NCI-H1092 treated with DMSO at 0.1 percent for 48 hours (cell line): ENCODE measurements at places on chromosomes 3 and 15.
A peak's percentile ranks its signal among the peaks of the same experiment; 100 is the strongest.

DNA sequence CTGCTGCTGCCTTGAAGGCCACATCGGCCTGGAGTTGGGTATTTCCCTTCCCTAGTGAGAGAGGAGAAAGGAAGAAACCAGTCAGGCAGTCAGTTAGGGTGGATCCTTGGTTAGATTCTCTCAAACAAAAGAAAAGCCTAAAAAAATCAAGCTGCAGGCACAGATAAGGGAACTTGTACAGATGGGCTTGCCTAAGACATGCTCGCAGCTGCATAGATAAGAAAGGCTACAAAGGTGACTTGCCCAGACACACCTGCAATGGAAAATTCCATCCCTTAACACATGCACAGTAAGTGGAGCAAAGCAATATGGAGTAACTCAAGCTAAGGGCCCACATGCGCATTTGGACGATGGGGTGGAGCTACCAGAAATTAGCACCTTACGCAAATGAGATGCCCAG lies 199.7 kb upstream of the ARPP21 start:
- no peak for DNase-seq

GRCh38 chr3:76908156-76908555 lies 131.7 kb upstream of the ROBO2 start:
- no peak for DNase-seq

- DNase-seq = no peak
Observed at GRCh38 chr3:79937567-79937966, 169.8 kb upstream of the ROBO1 start.

DNA sequence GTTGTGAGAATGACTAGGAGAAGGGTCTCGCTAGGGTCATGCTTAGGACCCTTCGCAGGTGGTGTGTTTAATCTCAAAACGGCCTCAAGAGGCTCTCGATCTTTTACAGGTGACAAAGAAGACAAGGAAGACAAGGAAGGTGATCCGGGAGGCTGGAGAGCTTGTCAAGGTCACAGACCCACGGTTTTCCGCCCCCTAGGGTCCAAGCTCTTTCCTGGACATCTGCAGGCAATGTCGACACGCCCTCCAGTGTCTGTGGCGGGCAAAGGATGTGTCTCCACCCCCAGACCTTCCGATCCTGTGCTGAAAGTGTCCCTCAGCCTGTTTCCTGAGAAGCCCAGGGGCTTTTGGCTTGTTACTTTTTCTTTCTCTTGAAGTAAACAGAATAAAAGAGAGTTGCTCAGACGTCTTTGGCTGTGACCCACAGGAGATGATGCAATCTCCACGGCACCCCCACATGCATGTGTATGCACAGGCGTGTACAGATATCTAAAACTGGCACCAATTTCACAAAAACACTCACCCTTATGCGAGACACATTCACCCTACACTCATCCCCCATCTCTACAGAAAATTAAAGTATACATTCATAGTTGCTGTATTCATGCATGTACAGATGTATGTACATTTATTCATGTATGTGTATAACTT lies 108.8 kb downstream of the KLF13 start:
- DNase-seq = peak; percentile 58

- no peak for DNase-seq
Observed at GRCh38 chr15:84590406-84590805, 10.4 kb upstream of the ZSCAN2 start.

GRCh38 chr15:79602731-79603130 lies 170.6 kb downstream of the MINAR1 start:
- no peak for DNase-seq

DNA sequence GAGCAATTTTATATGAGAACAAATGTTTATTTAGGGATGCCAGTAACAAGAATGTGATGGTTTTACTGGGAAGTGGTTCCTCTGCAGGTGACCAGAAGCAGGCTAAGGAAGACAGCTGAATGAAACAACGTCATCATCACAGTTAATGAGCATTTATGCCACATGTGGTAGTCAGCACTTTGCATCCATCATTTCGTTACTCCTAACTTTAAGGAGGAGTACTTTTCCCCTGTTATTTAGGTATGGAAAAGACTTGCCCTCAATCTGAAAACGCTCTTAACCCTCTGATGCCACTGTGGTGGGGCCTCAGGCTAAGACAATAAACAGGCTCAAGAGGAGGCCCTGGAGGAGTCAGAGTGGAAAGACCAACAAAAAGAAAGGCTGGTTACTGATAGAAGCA lies 31.2 kb downstream of the INTS14 start:
- DNase-seq = no peak

DNA sequence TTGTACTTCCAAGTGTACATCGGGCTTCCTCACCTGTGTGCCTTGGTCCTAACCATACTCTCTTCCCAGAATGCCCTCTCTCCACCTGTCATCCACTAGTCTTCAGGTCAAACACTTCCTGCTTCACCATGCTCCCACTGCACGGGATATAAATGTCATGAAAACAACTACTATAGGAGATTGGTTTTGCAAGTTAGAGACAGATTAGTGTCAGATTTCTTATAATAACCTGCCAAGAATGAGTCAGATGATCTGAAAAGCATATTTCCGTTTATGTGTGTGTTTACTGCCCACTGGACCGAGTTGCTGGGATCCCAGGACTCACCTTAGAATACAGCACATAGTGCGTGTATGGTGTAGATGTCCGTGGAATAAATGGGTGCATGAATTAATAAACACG lies 21.4 kb downstream of the PLA1A start:
- no peak for DNase-seq

DNA sequence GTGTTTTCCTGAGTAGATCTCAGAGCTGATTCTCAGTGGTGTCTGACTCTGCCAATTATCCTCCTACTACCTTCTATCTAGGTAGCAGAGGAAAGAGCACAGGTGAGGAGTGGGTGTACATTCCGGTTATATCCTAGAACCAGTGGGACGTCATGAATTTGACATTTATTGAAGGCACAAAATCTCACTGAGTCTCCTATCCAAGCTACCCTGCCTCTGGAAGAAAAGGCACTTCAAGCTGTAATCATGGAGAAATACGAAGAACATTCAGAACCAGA lies 952.2 kb downstream of the TUSC7 start:
- DNase-seq = no peak

- no peak for DNase-seq
Observed at GRCh38 chr3:38662544-38662943, 13.1 kb upstream of the SCN5A start.

- DNase-seq = no peak
Observed at GRCh38 chr3:9969632-9970019, 17.0 kb downstream of the EMC3 start.

DNA sequence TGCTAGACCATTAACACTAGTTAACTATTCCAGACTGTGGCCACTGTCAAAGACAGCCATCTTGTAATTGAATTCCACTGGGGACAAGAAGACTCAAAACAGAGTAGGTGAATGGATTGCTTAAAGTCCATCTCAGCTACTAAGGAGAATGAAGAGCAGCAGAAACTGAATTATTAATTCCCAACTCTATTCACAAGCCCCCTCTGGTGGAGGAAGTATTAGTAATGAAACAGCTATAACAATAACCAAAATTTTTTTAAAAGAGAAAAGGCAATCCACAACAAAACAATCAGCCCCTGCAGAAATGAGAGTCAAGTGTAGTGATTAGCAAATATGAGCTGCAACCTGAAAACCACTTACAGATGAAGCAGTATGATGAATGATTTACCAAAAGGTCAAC lies 302.8 kb downstream of the FHIT start:
- peak; percentile 4 for DNase-seq

DNA sequence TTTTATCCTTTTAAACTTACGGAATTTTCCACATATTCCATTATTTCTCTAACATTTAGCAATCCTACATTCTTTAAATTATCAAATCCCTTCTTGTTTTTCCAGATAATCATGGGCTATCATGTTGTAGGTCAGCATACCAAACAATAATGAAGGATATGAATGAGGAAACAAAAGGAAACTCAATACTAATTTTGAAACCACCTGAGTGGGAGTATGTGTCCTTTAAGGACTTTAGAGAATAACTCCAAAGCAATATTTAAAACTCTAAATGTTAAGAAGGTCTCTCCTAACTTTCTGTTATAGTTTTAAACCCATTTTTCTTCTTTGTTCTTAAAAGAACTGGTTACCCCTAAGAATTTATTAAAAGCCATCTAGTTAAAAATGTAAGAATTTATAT lies 43.0 kb downstream of the TP53BP1 start:
- no peak for DNase-seq

- DNase-seq = peak; percentile 13
Observed at GRCh38 chr3:72997421-72997961, 880 bp downstream of the PPP4R2 start.

GRCh38 chr3:176906046-176906905 lies 291.0 kb downstream of the TBL1XR1 start:
- peak; percentile 65 for DNase-seq

DNA sequence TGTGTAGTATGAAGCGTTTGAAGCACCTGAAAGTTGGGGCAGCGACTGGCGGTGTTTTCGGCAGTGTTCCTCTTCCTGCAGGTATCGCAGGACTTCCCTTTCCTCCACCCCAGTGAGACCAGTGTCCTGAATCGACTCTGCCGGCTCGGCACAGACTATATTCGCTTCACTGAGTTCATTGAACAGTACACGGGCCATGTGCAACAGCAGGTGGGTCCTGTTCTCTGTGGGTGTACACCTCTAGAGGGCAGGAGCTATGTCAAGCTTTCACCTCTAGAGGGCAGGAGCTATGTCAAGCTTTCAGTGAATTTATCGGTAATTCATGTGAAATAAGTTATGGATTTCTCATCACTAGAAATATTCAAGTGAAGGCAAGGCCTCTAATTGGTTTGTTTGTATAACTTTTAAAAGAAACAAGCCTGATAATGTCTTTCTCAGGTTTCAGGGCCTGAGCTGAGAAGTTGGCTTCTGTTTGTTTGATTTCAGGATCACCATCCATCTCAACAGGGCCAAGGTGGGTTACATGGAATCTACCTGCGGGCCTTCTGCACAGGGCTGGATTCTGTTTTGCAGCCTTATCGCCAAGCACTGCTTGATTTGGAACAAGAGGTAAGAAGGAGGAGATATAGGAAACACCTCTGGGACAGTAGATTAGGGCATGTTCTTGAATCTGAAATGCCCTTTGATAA lies 5.3 kb downstream of the TUBGCP4 start:
- DNase-seq = peak; percentile 0

DNA sequence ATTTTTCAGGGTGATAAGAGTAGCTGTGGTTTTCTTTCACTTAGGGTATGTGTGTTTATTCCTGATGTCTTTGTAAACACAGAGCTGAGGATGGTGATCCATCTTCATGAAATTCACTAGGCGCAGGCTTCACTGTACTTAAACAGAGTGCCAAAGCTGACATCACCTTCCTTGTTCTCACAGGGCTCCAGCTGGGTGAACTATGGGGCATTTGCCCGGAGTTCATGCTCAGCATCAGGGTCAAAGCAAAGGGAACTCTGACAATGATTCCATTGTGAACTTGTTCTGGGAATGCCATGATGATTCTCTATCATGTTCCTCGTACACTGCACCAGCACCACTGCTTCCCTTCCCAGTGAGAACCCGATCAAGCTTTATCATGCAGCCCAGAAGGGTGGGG lies 184.8 kb upstream of the P2RY1 start:
- DNase-seq = no peak

GRCh38 chr15:46280762-46281542 lies 646.1 kb downstream of the SQOR start:
- DNase-seq = peak; percentile 85

DNA sequence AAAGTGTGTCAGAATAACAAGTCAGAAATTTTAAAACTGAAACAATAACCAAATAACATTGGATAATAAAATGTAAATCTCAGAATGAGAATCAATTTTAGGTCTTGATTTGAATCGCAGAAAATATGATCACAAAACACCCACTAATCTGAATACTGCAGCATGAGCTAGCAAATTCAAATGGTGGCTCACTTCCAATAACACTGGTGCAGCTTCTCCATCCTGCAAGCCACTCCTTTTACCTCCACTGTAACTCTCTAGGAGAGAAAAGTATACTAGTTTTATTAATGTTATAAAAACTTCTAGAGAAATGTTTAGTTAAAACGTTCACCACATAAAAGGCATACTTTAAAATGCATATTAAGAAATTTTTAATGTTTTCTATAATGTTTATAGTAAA lies 30.4 kb downstream of the UBE3A start:
- no peak for DNase-seq

DNA sequence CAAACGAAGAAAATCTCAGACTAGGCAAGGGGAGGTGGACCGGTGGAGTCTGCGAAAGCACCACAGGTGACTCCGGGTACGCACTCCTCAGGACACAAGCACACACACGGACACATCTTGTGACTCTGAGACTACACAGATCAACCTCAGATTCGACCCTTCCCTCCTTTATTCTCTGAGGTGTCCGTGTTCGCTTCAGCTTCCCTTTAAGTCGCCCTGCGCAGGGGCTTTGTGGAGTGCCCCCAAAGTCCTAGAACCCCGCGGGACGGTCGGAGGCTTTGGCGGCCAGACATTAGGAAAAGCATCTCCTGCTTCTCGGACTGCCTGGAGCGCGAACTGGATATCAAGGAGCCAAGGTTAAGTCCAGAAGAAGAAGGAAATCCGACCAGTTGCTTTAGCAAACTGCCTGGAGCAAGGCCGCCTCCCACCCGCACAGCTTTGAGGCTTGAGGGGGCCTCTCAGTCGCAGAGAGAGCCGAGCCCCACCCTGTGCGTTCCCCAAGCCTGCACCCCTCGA lies 730 bp downstream of the DGKG start:
- no peak for DNase-seq

GRCh38 chr3:172078244-172078643 lies 38.9 kb downstream of the FNDC3B start:
- no peak for DNase-seq

GRCh38 chr3:184602372-184603150 lies 41.0 kb downstream of the EPHB3 start:
- DNase-seq = peak; percentile 63
